ENCODE measurements at places on chromosomes 1 and 21.

DNA sequence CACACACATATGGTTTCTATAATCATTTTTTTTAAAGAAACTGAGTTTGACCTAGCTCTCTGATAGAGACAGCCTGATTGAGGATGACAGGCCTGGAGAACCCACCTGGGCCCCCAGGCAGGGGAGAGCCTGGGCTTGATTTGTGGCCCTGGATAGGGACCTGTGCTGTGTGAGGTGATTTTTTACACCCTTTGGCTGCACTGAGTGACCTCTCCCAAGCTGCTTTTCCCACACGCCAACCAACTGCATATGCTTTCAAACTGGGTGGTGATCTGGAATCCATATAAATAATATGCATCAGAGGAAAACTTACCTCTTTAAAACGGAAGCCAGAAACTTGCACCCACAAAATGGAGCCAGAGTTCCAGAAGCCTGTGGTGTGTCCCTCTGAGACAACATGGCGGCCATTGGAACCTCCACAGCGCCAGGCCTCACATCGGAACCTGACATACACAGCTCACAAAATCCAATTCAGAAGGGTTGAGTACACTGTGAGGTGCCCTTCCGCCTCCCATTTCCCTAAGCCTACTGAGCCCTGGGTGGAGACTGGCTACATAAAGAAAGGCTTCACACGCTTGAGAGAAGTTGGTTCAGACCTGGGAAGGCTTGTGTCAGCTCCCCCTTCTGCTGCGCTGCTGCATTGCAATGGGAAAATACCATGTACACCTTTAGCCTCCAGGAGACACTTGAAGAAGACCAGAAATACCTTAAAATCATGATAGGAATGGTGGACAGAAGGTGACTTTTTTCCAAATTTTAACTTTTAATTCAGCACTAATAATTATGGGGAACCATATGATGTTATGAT is 160.7 kb downstream of the HHIPL2 start:
- no peak for DNase-seq

DNA sequence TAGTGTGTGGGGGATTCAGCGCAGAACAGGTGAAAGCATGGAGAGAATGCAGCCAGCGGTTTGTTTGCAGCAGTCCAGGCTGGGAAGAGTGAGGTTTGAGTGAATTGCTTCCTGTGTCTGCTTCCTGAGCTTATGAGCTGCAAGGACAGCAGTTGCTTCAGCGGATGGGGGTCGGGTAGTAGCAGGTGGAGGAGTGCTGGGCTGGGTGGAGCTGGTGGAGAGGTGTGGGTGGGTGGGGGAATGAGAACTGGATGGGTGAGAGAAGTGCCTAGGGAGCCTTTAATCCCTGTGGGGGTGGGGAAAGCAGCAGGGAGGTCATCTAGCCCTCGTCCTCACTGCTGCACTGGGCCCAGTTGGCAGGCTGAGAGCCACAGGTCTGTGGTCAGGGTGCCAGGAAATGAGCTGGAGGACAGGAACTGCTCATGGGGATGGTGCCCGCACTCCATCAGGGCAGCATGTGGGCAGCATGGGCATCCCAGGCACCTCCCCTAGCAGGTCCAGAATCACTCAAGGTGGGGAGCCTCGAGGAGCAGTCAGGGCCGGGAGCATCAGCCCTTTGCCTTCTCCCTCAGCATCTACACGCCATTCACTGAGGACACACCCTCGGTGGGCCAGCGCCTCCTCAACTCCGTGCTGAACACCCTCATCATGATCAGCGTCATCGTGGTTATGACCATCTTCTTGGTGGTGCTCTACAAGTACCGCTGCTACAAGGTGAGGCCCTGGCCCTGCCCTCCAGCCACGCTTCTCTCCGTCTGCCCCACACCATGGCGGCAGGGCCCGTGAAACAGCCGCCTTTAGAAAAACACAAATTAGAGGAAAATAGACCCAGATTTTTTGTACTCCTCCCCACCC is 14.8 kb downstream of the PSEN2 start:
- DNase-seq, result no peak

DNA sequence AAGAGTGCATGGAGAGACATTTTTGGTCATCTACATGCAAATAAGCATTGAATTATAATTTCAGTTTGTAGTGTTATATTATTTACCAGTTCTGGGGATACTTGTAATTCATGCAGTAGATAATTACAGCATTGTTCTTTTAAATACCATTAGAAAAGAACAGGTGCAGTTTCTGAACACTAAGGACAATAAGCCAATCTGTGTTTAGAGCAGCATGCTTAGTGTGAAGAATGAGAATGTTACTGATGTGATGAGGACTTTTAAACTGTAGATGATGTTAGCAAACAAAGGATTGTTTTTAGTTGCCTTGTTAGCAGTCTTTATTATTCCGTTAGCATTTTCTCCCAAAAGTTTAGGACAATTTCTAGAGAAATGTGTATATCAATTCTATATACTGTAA is 348.3 kb downstream of the BRINP3 start:
- DNase-seq, result no peak

GRCh38 chr1:245953876-245954660 is 553.0 kb downstream of the SMYD3 start:
- peak; percentile 27 for DNase-seq

DNA sequence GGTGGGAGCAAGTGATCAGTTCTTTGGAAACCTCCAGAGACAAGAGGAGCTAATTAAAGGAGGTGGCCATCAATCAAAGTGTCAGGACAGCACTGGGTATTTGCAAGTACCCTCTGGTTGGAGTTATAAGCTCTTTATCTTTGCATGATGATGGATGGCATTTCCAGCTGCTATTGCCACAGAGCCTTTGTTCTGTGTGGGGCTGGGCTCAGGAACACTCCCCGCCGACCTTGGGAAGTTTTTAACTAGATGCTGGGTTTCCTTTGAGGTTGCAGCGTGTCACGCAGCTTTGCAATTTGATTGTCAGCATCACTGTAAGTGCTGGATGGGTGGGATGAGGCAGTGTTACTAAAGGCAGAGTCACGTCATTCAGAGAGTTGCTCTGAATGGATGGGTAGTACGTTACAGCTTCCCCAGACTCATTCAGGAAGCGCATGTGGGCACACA is 68.9 kb downstream of the CNIH3 start:
- DNase-seq, result no peak

- DNase-seq, result no peak
Measured at GRCh38 chr1:203211812-203212211, 17.7 kb downstream of the CHIT1 start.

Data from CD4-positive, alpha-beta T cell treated with Interleukin-4 for 4 hours (primary cell).